ENCODE measurements at places on chromosomes 5 and 9. TPM values are rescaled to one million over a fixed set of nuclear protein-coding genes. Genes with fewer than 3 reads are reported as not detected.

Gene SH3PXD2B
- 24.0 TPM for total RNA-seq

Gene LSM11
- total RNA-seq, result 7.5 TPM

Gene ANKRD34B
- not detected for total RNA-seq

Gene TRAF1
- 5.1 TPM for total RNA-seq

Gene ZBED3
- total RNA-seq, result 5.5 TPM

Gene KLHL3
- total RNA-seq, result 15.5 TPM

Gene PLAC8L1
- total RNA-seq, result not detected

Gene NDST1
- 91.4 TPM for total RNA-seq

Gene TAF11L5
- not detected for total RNA-seq

Gene NR6A1
- 1.0 TPM for total RNA-seq

Gene SFXN1
- 38.5 TPM for total RNA-seq

DNA sequence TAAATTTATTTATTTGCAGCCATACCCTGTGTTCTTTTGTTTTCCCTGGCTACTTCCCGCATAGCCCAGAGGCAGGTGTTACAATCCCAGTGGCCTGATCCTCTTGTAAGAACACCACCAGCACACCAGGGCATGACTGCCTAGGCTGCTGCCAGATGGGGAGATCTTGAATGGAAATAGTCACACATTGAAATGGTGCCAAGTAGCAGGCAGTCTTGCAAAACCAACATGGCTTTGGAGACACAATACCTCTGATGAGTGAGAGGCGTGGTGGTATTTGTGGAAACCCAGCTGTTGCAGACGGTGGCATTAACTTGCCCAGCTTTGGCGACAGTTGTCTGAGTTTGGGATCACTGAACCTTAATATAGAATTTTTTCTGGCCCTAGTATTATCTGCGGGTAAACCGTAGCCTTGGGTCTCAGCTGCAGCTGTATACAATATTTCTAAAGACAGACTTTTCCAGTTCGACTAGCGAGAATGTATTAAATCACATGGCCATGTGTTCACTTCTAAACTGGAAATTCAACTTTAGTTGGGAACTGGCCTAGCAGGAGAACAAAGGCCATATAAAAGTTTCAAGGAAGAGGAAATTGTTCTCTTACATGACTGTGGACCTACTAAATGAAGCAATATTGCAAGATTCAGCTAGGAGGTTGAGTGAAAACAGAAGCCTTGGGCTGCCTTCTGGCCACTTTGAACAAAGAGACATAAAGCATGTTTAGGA is 277.0 kb downstream of the SMARCA2 start:
- DNase-seq, result peak; percentile 92

- no peak for DNase-seq
These were observed 4.4 kb downstream of the SNX24 start for GRCh38 chr5:122849771-122850170.

DNA sequence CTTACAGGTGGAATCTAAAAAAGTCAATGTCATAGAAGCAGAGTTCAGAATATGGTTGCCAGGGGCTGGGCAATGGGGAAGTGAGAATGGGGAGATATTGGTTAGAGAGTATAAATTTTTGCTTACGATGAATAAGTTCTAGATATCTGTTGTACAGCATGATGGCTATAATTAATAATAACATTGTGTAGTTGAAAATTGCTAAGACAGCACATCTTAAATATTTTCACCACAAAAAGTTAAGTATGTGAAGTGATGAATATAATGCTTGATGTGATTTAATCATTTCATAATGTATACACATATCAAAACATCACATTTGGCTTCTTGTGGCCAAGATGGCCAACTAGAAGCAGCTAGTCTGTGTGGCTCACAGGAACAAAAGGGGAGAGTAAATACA is 425.9 kb upstream of the ACO1 start:
- no peak for DNase-seq

DNA sequence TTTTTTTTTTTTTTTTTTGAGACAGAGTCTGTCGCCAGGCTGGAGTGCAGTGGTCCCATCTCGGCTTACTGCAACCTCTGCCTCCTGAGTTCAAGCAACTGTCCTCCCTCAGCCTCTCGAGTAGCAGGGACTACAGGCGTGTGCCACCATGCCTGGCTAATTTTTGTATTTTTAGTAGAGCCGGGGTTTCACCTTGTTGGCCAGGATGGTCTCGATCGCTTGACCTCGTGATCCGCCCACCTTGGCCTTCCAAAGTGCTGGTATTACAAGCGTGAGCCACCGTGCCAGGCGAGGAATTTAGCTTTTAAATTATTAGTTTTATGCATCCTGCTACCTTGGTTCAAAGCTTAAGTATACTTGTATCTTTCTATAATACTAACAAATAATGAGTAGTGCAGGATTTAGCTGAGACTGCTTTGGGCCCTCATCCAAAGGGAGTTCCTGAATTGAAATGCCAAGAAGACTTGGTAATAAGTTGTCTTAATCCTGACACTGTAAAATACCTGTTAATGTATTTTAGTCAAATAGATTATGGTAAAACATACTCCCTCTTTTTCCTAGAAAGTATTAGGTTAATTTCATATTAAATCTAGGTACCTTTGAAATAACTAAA is 5.0 kb downstream of the CDC42SE2 start:
- DNase-seq, result no peak

DNA sequence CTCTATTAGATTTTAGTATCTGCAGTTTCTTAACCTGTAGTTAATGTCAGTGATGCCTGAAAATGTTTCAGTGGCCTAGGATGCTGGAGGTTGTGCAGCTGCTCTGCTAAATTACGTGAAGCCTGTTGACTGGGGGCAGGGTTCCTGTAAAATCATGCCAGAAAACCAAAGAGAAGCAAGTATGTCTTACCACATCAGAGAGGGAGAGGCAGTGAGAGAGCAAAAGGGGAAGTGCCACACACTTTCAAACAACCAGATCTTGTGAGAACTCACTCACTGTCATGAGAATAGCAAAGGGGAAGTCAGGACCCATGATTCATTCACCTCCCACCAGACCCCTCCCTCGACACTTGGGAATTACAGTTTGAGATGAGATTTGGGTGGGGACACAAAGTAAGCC is 83.9 kb upstream of the CYLC2 start:
- no peak for DNase-seq

DNA sequence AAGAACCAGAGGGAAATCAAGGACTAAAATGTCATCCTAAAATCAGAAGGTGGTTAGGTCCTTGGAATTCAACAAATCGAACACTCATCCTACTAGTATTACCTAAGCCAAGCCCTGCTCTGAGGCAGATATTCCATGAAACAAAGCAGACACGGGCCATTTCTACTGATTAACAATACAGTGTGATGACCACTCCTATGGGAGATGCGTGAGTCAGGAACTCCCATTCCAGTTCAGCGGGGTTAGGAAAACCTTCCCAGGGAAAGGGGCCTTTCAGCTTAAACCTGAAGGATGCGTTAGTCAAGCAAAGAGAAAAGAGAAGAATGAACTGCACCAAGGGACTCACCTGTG is 117.8 kb upstream of the LHFPL2 start:
- no peak for DNase-seq

- peak; percentile 45 for DNase-seq
These were observed 7.4 kb downstream of the KLF9 start for GRCh38 chr9:70407081-70407503.

- peak; percentile 6 for DNase-seq
These were observed 25.6 kb downstream of the KCNN2 start for GRCh38 chr5:114387433-114387832.

GRCh38 chr5:119390404-119390803 is 34.6 kb downstream of the TNFAIP8 start:
- DNase-seq, result no peak

DNA sequence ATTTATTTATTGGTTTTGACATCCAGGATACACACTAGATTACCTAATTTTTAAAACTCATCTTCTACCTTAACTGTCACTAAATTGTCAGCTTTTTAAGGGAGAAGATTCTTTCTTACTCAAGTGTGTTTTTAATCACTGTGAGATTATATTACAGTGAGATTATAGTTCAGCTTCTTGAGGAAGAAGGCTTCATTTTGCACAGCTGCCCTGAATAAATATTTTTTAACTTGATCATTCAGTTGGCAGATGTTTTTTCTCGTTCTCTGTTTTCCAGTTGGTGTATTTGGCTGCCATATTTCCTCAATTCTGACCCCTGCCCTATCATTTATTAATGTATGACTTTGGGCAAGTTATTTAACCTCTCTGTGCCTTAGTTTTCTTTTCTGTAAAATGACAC is 15.0 kb upstream of the ELL2 start:
- no peak for DNase-seq

DNA sequence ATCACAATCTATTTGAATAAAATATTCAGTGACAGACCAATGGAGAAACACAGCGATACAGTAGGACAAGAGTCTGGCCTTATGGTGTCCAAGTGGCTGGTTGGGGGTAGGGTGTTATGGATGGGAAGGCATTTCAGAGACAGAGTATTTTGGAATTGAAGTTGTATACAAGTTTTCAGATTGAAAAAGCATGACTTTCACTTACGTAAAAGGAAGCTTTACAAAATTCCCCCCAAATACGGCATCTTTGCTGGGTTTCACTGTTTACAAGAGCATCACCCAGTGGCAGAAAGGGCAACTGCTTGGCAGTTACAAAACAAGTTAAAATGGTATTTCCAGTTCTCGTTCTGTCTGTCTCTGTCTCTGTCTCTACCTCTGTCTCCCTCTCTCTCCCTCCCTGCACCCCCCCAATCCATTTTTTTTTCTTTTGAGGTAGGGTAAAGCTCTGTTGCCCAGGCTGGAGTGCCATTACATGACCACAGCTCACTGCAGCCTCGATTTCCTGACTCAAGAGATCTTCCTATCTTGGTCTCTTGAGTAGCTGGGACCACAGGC is 86.2 kb downstream of the PTPN3 start:
- peak; percentile 42 for DNase-seq

DNA sequence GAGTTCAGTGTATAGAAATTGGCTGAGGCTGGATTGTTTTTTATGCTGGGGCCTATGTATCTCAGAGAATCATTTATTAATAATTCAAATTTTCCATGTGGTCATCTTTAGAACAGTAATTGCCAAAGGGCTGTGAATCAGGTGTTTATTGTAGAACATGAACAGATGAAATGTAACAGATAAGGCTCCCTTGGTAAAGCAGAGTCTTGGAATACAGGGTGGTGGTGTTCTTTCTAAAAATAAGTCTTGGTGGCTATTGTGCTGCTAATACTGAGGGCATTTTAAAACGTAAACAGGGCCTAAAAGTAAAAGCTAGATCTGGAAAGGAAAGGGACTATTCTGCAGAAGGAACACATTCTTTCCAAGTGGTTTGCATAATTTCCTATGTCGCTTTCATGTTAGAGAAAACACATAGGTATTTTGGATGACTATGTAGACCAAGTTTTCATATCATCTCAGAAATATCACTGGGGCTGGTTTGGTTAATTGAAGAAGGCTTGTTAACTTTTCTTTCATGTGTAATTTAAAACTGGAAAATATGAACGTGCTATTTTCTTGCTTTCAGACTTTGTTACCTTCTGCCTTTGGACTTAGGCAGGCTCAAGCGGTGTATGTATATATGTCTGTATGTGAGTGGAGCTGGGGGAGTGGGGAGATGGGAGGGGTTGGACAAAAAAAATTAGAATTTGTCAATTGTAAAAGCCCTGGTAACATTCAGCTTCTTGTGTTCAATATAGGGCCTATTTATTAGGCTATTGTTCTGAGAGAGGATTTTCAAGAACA is 119.9 kb upstream of the ANKRD55 start:
- no peak for DNase-seq

GRCh38 chr9:11318946-11319345 is 706.1 kb upstream of the PTPRD start:
- DNase-seq, result no peak

GRCh38 chr9:83449166-83449565 is 89.0 kb downstream of the FRMD3 start:
- peak; percentile 74 for DNase-seq

DNA sequence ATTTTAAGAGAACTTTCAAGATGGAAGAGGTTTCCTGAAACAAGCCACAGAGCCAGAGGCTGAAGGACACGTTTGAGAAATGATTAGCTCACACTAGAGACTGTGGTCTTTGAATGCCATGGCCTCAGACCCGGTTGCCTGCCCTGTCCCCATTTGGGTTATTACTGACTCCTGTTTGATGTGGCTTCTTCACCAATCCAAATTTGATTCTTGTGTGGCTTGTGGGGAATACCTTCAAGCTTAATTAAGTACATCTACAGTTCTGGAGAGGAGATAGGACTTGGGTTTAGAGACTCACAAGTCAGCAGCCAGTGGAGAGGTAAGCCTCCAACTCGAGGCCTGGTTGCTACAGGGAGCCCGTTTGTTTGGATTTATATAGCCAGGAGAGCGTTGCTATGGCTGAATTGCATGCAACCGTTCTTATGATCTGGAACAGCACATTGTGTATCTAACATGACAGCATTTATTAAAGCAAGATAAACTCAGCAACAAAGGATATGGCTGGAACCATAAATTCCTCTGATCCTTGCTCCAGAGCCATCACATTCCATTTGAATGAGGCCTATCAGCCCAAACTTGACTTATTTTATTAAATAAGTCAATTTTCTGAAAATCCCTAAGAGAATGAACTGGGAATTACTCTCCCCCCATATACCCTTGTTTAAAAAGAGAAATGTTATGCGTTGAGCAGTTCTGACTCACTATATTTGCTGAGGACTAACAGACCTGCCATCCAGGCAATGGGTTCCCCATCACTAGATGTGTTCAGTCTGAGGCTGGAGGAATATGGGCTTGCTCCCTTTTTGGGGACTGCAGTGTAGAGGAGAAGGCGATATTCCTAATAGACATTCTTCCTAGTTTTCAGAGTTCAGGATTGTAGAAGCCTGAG is 88.4 kb upstream of the TNFSF8 start:
- no peak for DNase-seq

GRCh38 chr5:72125271-72125940 is 18.1 kb downstream of the MAP1B start:
- DNase-seq, result no peak

DNA sequence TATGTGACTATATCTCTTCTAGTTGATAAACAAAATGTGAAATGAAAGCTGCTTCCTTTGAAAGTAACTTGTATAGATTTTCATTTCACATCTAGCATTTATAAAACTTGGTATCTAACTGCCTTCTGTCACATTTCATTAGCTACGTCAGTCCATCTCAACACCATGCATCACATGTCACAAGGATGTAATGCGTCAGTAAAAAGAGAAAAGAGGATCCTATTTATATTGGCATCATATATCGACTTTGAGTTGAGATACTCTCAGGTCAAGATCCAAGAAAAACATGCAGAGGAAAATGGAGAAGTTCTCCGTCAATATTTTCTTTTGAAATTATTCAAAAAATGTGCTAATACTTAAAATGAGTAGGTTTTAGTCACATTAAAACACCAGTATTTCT is 1211.2 kb downstream of the EFNA5 start:
- DNase-seq, result no peak

DNA sequence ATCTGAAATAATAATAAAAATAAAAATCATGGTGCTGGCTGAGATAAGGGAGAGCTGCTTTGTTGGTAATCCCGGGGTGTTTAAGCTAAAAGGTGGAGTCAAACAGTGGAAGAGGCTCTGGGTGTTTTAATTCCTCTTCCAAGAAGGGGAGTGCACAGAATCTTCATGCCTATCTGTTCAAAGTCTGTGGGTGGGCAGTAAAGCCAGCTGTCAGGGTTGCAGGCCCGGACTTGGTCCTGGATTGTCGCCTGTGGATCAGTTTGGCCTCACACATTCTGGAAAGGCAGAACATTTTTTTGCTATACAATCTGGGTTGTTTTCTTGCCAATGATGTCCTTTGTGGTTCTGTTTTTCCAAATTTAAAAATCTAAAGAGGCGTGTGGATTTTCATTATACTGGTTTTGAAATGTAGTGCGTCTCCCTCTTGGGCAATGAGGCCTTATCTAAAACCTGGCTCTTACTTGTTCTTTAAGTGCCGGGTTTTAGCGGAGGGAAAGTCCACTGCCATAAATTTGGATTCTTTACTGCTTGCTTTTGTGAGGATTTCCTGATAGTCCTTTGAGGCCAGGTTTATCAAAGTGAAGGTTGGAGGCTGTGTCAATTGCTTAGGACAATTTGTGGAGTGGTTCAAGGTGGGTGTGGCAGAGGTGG is 5.8 kb downstream of the ANKDD1B start:
- peak; percentile 71 for DNase-seq
